LHCN-M2 (cell line): ENCODE measurements at places on chromosomes 1 and 21.
A peak's percentile ranks its signal among the peaks of the same experiment; 100 is the strongest.

DNA sequence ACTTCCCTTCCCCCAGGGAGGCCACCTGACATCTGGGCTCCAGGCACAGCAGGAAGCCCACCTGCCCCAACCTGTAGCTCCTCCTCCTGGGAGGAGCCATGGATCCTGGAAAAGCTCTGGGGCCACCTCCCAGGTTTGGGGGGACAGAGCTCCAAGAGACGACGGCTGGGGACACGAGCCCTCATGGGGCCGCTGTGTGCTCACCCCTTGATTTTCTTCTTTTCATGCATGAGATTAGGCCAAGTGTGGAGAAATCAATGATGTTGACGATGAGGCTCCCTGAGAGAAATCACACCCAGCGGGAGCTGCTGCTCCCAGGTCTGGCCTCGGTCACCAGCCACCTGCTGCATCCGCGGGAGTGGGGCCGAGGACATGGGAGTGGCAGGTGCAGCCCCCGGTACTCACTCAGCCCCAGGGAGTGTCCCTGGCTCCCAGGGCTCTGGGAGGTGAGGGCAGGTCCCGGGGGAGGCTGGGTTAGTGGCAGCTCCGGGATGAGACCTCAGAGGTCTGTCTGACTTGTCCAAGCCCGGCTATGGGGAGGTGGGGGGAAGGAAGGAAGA lies 8.7 kb downstream of the TNFRSF14 start:
- DNase-seq: no peak

DNA sequence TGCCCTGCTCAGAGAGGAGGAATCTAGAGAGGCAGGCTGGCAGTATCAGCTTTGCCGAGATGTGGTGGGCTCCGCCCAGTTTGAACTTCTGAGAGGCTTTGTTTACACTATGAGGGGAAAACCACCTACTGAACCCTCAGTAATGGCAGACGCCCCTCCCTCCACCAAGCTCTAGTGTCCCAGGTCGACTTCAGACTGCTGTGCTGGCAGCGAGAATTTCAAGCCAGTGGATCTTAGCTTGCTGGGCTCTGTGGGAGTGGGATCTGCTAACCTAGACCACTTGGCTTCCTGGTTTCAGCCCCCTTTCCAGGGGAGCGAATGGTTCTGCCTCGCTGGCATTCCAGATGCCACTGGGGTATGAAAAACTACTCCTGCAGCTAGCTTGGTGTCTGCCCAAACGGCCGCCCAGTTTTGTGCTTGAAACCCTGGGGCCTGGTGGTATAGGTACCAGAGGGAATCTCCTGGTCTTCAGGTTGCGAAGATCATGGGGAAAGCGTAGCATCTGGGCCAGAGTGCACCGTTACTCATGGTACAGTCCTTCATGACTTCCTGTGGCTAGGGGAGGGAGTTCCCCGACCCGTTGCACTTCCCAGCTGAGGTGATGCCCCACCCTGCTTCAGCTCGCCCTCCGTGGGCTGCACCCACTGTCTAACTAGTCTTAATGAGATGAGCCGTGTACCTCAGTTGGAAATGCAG lies 43.6 kb downstream of the C21orf91 start:
- no peak for DNase-seq

GRCh38 chr21:17903029-17903806 lies 84.1 kb upstream of the C21orf91 start:
- DNase-seq: peak; percentile 42

- no peak for DNase-seq
Observed at GRCh38 chr1:117834416-117834815, 95.0 kb downstream of the GDAP2 start.

DNA sequence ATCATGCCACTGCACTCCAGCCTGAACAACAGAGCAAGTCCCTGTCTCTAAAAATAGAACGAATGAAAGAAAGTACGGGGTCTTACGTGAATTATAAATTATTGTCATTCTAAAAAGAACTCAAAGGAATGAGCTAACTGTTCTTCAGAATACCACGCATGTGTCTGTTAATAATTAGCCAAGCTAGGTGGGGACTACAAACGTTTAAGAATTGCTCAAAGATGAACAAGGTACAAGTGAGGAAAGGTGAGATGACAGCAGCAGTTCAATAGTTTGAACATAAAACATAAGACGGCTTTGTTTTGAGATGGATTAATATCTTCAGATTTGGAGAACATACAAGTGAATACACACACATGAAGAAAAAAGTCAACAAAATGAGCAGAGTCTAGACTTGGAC lies 79.6 kb downstream of the UBR4 start:
- DNase-seq: no peak
